ENCODE measurements at places on chromosomes 7 and 10. TPM values are rescaled to one million over a fixed set of nuclear protein-coding genes. Genes with fewer than 3 reads are reported as not detected.

The PITRM1 gene
- total RNA-seq: 81.4 TPM

The RBP4 gene
- total RNA-seq: 5.6 TPM

The SLC16A9 gene
- total RNA-seq: 9.4 TPM

The TMEM225B gene
- not detected for total RNA-seq

The C10orf67 gene
- total RNA-seq: 0.31 TPM

The SYT15 gene
- 0.31 TPM for total RNA-seq

The TMEM196 gene
- total RNA-seq: 12.8 TPM

The ZNF736 gene
- total RNA-seq: 81.1 TPM

The MUC12 gene
- not detected for total RNA-seq

The CPA2 gene
- not detected for total RNA-seq

The AKR1C4 gene
- not detected for total RNA-seq

The PKD2L1 gene
- total RNA-seq: not detected

The GPR146 gene
- 1.3 TPM for total RNA-seq

The KLLN gene
- 0.63 TPM for total RNA-seq

The PNLIP gene
- not detected for total RNA-seq

The PRF1 gene
- total RNA-seq: not detected

The FRMD4A gene
- 463 TPM for total RNA-seq

The LHFPL3 gene
- 22.5 TPM for total RNA-seq
